ENCODE measurements at places on chromosomes 11 and 22. TPM values are rescaled to one million over a fixed set of nuclear protein-coding genes. Genes with fewer than 3 reads are reported as not detected.

The DBX1 gene
- not detected for total RNA-seq

The PGA5 gene
- not detected for total RNA-seq

The DTX4 gene
- 5.3 TPM for total RNA-seq

The OAF gene
- 12.1 TPM for total RNA-seq

The FAM76B gene
- 10.3 TPM for total RNA-seq

The NCR3LG1 gene
- 2.3 TPM for total RNA-seq

The PARVA gene
- total RNA-seq, result 29.2 TPM

The NRXN2 gene
- total RNA-seq, result 0.40 TPM

All from A549 treated with DMSO at 1 μM for 4 hours (cell line).